ENCODE measurements at places on chromosomes 6 and 20.
A peak's percentile ranks its signal among the peaks of the same experiment; 100 is the strongest.

- DNase-seq: no peak
Measured at GRCh38 chr6:42038811-42039408, 11.4 kb upstream of the TAF8 start.

- DNase-seq: no peak
Measured at GRCh38 chr6:84243240-84243639, 15.8 kb upstream of the CEP162 start.

GRCh38 chr6:19692506-19693298, 144.5 kb upstream of the ID4 start:
- no peak for DNase-seq

- DNase-seq: peak; percentile 100
Measured at GRCh38 chr20:56373942-56374341, 15.2 kb downstream of the FAM210B start.

GRCh38 chr6:168393126-168393870, 47.7 kb upstream of the SMOC2 start:
- no peak for DNase-seq

- DNase-seq: no peak
Measured at GRCh38 chr20:1831606-1832005, 63.6 kb upstream of the SIRPA start.

DNA sequence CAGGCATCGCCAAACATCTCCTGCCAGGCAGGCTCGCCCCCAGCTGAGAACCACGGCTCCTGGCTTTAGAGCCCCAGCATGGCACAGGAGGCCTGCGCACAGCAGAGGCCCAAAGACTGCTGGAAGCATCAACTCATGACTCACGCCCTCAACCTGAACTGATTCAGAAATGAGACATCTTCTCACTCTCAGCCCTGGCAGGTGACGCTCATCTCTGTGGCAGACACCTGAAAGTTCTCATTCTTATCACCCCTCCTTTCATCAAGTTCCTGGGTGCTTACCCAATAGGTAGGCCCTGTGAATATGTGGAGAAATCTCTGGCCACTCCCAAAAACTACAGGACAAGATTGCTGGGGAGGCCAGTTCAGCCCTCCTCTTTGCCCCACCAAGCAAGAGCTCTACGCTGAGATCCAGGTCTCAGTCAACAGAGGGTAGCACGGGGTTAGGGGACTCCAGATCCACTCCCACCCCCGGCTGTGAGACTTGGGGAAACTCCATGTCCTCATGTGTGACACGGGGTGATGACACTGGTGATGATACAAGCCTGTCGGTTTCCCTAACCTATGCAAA, 11.3 kb downstream of the NFATC2 start:
- no peak for DNase-seq

- no peak for DNase-seq
Measured at GRCh38 chr6:150588888-150589499, 10.7 kb upstream of the PLEKHG1 start.

DNA sequence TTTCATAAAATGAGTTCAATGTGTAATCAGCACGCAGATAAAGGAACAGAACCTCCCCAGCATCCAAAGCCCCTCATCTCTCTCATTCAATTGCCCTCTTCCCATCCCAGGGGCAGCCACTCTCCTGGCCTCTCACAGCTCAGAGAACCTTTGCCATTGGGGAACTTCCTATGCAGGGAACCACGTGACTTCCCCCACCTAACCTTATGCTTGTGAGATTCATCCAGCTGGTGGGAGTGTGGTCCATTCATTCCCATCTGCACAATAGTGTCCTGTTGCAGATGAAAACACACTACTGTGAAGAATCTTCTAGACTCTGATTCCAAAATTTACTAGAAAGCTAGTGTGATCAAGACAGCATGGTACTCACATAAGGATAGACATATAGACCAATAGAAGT, 299.3 kb downstream of the CDH4 start:
- no peak for DNase-seq

DNA sequence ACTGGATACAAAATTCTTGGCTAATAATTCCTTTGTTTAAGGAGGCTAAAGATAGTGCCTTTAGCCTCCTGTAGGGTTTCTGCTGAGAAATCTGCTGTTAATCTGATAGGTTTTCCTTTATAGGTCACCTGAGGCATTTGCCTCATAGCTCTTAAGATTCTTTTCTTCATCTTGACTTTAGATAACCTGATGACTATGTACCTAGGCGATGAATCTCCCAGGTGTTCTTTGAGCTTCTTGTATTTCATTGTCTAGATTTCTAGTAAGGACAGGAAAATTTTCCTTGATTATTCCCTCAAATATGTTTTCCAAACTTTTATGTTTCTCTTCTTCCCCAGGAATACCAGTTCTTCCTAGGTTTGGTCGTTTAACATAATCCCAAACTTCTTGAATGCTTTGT, 479.4 kb upstream of the MAN1A1 start:
- no peak for DNase-seq

DNA sequence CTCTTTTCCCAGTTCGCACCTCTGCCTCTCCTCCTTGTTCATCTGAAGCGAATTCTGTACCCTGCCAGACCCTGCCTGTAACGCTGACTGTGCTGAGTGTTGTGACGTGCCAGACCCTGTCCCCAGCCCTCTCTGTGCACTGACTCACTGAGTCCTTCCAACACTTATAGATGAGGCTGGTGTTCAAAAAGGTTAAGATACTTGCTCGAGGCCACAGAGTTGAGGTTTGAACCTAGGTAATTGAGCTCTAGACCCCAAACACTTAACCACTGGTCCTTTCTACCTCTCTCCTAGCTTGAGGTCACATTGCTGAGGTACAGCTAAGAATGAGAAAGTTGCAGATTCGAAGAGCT, 45.7 kb upstream of the NEDD9 start:
- DNase-seq: no peak

DNA sequence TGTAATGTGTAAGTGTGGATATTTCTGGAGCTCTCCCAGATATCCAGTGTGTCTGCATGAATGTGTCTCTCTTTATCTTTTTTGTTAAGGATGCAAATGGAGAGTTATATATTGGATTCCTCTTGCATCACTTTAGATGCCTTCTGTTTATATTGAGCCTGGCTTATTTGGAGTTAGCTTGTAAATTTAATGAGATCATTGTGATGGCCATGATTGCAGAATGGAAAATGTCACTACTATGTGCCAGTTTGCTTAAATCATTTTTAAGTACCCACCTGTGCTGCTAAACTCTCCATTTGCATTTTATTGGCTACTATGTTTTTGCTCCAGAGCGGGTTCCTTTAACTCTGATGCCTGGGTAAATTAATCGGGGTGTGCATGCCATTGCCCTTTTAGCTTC, 334.8 kb downstream of the UTRN start:
- DNase-seq: no peak

GRCh38 chr6:132227904-132228303, 173.4 kb downstream of the MOXD1 start:
- no peak for DNase-seq

- no peak for DNase-seq
Measured at GRCh38 chr6:1395506-1395905, 6.1 kb downstream of the FOXF2 start.

DNA sequence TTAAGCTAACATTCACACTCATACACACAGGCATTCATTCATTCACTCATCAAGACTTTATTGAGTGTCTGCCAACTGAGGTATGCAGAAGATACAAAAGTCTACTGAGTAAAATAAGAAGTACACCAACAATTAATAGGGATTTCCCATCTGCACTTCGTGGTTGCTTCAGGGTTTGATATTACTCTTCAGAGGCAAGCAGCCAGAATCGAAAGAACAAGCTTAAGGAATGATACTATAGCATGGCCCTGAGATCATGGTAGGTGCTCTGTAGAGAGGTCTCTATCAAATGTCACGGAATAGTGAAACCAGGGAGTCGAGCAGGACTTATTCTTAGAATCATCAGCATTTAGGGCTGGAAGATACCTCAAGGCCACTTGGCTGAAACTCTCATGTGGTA, 135.4 kb downstream of the NRN1 start:
- no peak for DNase-seq

- no peak for DNase-seq
Measured at GRCh38 chr6:149132336-149132735, 185.2 kb upstream of the TAB2 start.

DNA sequence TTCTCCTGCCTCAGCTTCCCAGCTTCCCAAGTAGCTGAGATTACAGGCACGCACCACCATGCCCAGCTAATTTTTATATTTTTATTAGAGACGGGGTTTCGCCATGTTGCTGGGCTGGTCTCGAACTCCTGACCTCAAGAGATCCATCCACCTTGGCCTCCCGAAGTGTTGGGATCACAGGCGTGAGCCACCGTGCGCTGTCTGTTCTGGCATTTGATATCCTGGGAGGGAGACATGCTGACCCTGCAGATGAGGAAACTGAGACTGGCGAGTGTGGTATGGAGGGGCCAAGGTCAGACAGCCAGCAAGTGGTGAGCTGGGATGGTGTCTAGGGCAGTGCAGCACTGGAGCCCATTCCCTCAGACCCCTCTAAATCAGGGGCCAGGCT, 44.6 kb downstream of the SRC start:
- no peak for DNase-seq

DNA sequence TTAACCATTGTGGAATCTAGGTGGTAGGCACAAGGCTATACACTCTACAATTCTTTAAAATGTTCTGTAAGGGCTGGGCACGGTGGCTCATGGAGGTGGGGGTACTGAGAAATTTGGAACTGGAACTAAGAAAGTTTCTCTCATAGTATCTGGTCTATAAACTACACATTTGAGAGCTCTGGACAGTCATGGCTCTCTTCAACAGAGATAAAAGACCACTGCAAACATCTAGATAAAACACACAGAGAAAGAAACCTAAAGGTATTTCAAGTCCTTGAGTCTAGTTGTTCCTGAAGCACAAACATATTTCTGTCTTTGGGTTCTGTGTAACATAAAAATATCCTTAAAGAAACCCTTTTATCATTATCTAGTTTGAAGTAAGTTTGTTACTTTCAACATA, 35.2 kb downstream of the ILRUN start:
- no peak for DNase-seq
